Activated T-helper 1 cell treated with anti-CD3 and anti-CD28 coated beads, Interleukin-12 subunit alpha, Interleukin-12 subunit beta, Interleukin-2, Interleukin-4 antibody, amounts not matched to agents 30 ng/mL and 10 ng/mL and 1 ng/mL, durations not matched to agents 14 hours and 24 hours and 36 hours (primary cell): ENCODE measurements at places on chromosomes 3 and 15.

- DNase-seq = no peak
Observed at GRCh38 chr3:124486324-124486723, 243.9 kb upstream of the UMPS start.

DNA sequence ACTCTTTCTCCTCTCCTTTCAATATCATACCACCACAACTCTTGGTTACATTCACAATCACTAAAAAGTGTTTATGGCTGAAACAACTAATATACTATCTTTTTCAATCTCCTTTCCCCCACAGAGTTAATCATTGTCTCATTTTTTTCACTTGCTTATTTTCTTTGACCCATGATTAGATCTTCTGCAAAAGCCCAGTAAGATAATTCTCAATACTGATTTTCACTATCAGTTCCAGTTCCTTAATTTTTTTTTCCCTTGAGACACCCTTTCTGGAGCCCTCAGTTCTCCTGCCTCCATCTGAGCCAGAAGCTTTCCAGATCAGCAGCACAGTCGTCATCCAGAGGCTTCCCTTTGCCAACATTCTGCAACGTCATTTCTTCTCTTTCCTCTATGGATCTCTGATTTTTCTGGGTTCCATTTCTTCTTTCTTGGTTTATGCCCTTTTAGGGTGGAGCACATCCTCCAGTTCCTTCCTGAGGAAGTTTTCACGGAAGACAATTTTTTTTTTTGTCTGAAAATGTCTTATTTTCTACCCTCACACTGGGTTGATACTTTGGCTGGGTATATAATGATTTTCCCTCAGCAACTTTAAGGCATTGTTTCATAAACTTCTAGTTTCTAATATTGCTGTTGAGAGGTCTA, 88.7 kb upstream of the C15orf39 start:
- no peak for DNase-seq

DNA sequence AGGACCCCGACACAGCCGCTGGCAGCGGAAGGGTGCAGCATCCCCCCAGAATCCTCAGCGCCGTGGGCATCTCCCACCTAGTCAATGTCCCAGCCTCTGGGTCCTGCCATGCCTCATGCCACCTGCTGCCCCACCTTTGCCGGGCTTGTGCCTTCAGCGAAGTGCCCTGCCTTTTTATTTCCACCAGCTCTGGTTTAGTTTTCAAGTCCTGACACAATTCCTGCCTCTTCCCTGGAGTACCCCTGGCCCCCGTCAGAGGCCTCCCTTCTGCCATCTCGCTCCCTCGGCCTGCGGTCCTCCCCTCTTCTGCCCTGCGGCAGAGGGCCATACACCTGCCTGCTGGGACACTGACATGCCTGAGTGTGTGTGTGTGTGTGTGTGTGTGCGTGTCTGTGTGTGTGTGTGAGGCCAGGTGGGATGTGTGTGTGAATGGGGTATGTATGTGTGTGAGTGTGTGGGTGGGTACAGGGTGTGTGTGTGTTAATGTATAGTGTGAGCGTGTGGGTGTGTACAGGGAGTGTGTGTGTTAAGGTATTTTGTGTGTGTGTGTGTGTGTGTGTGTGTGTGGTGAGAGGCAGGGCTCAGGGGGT, 129.9 kb downstream of the SMAD6 start:
- no peak for DNase-seq

GRCh38 chr3:187445356-187445755, 77.2 kb downstream of the RTP4 start:
- DNase-seq = no peak

DNA sequence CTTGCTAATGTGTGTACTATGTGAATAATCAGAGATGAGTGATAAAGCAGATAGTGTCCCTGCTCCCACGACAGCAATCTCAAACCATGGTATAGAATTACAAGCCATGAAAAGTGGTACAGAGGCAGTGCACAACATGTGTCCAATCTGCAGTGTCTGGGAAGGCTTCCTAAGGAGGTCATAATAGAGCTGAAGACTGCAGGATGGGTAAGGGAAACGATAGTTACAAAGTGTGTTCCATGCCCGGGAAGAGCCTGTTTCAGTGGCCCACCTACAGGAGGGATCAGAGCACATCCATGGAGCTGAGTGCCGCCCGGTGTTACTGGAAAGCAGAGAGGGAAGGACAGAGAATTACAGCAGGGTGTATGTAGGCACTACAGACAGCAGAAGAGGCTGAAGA, 48.9 kb downstream of the PAK2 start:
- no peak for DNase-seq

DNA sequence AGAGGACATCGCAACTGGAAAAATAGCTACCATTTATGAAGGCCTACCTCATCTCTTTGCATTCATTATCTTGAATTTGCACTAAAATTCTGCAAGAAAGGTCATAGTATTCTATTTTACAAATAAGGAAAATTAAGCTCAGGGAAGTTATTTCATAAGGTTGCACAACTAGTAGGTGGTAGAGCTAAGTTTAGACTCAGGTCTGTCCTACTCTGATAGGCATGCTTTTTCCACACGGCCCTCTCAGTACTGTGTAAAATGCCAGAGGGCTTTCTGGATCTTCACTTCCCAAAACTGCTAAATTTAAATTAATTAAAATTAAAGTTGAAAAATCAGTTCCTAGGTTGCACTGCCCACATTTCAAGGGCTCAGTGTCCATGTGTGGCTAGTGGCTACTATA, 18.3 kb downstream of the MAP2K1 start:
- no peak for DNase-seq

DNA sequence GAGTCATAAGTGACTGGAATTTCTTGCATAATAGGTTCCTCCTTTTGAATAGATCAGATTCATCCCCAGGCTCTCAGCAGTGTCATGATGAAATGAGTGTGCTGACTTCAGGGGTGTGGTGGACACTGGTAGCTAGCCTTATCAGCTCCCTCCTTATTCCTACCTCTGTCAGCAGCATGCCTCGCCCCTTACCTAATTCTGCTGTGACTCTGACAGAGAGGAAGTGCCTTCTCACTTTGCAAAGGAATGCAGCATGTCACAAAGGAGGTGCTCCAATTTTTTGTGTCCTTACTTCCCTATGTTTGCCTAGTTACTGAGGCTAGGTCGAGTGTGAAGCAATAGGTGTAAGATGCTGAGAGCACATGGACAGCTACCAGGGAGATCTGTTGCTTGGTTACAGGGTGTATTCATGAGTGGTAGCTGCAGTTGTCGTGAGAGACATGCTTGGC, 90.6 kb downstream of the TNFAIP8L3 start:
- DNase-seq = no peak

- no peak for DNase-seq
Observed at GRCh38 chr3:9945358-9945757, 6.8 kb downstream of the PRRT3 start.

DNA sequence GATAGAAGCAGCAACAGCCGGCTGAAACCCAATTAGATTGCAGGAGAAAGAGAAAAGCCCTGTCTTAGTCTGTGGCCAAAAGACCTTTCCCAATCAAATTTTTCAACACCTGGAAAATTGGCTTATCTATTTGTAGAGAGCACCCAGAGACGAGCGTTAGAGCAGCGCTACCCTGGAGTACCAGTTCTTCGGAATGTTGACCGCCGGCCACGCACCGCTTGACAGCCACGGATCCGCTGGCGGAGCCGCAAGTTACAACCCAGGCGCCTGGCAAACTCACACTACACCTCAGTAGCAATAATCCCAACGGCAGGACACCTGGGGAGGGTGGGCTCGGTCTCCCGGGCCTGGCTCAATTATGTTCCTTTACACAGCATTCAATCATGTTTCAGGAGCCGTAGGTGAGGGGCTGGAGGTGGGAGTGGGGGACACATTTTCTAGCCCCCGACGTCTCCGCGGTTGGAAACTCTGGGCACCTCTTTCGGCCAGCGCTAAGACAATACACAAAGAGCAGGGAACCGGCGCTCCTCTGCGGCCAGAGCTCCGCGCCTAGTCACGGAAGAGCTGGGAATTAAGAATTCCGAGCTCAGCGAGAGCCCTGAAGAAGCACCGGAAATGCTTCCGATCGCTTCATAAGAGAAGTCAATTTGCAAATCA, 1.2 kb downstream of the MB21D2 start:
- DNase-seq = no peak
